ENCODE measurements at places on chromosomes 1 and 21.
A peak's percentile ranks its signal among the peaks of the same experiment; 100 is the strongest.

DNA sequence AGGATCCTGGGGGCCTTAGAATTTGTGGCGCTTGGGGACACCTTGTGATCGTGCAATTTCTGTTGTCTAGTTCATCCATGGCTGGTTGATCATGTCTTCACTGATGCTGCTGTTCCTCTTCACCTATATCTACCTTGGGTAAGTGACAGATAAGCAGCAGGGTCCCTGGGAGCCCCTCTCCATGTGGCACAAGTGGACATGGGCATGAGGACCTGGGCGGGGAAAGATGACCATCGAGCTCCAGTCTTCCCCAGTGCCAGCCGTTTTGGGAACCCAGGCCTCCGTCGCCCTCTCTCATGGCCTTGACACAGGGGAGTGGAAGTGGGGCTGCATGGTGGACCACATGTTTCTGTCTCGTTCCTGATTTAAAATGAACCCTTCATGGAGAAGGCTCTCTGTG is 17.6 kb downstream of the PSEN2 start:
- DNase-seq = no peak

GRCh38 chr1:204583909-204584632 is 67.9 kb downstream of the MDM4 start:
- no peak for DNase-seq

DNA sequence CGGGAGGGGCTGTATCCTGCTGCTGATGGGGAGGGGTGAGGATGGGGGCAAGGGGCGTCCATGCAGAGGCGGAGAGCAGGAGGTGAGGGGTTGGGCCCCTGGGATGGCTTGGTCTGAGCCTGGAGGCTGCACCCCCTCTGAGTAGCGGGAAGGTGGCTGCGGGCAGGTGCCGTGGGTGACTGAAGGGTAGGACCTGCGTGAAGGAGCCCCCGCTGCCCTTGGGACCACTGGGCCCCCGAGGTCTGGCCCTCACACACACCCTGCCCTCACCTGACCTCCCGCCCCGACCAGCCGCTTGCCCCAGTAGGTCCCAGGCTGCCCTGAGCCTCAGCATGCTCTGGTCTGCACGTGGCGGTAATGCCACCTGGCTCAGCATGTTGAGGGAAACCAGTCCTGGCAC is 12.8 kb upstream of the SKI start:
- DNase-seq = no peak

DNA sequence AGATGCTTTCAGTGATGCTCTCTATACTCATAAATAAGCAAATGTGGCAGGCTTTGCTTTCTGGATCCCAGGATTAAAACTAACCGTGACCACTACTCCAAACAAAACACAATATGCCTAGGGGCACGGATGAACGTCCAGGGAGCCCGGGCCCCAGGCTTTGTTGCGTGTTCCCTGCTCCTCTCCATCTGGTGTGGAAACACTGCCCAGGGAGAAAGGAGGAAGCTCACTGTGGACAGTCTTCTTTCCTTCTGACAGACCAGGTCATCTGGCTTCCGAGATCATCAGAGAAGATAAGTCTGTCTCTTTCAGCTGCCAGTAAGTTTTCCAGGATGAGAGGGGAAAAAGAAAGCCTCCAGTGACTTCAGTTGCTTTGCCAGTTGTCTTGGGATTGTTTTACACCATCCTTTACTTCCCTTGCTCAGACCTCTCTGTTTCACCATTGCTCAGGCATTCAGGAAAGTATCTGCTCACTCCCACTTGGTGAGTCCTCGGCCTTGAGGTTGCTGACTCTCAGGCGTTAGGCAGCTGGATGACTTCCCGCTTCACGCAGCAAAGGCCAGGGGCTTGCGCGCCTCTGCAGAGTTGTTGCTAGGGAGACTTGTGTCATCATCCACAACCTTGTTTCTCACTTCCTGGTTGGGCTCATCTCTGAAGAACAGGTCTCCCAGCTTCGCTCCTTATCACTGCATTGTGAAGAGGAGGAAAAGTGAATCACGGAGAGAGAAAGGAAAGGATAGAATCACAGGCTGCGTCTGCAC is 20.6 kb upstream of the PGD start:
- DNase-seq = peak; percentile 74

- no peak for DNase-seq
These were observed 37.9 kb upstream of the PTPRF start for GRCh38 chr1:43492826-43493225.

- DNase-seq = no peak
These were observed 4.8 kb upstream of the COA6 start for GRCh38 chr1:234368320-234369032.

- DNase-seq = no peak
These were observed 14.1 kb upstream of the CNTN2 start for GRCh38 chr1:205028924-205029323.

DNA sequence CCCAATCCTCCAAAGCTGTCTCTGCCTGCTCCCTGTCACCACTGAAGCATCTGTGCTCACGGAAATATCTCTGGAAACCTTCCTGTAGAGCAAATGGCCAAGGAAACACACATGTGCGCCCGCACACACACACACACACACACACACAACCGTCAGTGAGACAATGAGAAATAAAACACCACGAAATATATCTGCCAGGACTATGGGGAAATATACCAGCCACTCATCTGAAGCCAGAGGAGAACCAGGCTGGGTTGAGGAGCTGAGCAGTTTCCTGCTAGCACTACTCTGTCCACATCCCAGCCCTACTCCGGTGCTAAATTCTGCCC is 25.1 kb upstream of the PLXNA2 start:
- no peak for DNase-seq

GRCh38 chr1:12052008-12052573 is 11.0 kb upstream of the TNFRSF8 start:
- no peak for DNase-seq

GRCh38 chr1:229380536-229381160 is 37.8 kb upstream of the CCSAP start:
- DNase-seq = no peak

DNA sequence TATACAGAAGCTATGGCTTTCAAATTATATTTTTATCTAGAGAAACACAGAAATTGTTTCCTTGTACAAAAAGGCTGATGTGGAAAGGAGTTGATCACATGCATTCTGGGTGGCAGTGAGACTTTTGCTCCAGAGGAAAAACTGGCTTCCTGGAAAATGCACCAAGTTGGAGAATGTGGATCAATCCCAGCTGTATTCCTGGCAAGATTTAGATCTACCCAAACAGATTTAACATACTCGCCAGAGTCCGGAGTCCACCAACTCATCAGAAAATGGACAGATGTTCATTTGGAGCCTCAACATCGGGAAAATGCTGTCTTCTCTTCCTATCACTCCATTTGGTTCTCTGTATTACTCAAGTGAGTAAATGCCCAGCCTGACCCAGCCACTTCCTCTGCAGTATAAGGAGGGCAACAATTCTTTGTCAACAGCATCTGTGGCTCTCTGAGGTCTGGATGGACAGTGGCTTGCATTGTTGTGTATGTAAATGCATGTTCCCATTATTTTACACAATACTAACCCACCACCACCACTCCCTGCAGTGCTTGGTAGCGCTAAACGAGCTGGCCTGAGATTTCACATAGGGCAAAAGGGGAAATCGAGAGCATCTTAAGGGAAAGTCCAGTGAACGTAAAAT is 226.2 kb upstream of the IRF2BP2 start:
- no peak for DNase-seq

DNA sequence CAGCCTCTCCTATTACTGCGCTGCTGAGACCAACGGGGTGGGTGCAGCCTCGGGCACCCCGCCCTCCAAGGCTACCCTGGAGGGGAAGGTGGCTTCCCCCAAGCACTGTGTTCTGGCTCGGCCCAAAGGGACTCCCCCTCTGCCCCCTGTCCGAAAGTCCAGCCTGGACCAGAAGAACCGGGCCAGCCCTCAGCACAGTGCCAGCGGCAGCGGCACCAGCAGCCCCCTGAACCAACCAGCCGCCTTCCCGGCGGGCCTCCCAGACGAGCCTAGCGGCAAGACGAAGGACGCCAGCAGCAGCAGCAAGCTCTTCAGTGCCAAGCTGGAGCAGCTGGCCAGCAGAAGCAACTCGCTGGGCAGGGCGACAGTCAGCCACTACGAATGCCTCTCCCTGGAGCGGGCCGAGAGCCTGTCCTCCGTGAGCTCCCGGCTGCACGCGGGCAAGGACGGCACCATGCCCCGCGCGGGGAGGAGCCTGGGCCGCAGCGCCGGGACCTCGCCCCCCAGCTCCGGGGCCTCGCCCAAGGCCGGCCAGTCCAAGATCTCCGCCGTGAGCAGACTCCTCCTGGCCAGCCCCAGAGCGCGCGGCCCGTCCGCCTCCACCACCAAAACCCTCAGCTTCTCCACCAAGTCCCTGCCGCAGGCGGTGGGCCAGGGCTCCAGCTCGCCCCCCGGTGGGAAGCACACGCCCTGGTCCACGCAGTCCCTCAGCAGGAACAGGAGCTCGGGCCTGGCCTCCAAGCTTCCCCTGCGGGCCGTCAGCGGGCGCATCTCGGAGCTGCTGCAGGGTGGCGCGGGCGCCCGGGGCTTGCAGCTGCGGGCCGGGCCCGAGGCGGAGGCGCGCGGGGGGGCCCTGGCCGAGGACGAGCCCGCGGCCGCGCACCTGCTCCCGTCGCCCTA is 533.1 kb downstream of the KIF26B start:
- no peak for DNase-seq

DNA sequence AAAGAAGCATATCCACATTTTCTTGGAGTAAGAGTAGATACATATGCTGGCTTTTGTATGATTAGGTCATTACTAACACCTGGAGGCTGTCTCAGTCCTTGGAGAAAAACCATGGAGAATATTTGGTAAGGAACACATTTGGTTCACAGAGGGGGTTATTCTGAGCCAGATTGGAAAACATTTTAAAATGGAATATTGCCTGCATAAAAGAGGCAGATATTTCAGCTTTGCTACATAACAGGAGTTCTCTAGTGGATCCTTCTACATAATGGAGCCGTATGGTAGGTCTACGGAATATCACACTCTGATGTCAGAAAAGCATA is 415.1 kb downstream of the ADGRL2 start:
- DNase-seq = no peak

DNA sequence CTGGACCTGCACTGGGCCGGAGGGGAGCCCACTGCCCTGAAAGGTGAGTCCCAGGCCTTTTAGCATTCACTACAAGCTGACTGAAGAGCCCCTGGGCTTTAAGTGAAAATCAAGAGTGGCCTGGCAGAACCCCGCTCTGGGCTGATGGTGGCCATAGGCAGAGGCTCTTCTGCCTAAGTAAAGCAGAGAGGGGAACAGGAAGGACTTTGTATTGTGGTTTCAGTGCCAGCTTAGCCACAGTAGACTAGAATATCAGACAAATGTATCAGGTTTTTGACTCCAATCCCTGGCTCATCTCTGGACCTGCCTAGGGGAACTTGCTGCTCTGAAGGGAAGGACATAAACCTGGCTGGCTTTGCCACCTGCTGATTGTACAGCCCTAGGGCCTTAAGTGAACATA is 10.2 kb upstream of the HENMT1 start:
- no peak for DNase-seq

DNA sequence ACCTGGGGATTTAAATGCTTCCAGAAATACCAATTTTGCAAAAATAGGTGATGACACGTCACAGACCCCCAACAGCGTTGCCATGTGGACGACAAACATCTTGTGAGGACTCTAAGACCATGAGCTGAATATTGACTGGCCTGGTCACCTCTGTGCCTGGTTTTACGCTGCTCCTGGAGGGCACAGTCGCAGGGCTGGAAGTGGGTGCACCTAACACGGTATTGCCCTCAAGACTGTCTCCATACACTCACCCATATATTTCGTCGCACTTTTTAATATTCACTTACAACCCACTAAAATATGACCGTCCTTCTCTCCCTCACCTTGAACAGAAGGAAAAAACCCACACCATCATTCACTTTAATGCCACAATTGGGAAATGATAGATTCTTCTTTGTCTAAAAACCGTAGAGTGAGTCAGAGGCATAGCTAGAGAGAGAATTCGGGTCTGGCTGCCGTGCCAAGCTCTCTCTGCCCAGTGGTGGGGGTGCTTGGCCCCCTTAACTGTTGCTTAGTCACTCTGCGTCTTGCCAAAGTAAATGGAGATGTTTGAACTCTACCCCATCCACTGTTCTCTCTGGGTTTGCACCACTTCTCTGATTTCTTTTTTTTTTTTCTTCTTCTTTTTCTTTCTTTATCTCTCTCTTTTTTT is 40.8 kb upstream of the UTS2 start:
- DNase-seq = no peak

- peak; percentile 55 for DNase-seq
These were observed 17.9 kb downstream of the GBP5 start for GRCh38 chr1:89254658-89255287.
